ENCODE measurements at places on chromosomes 3 and 15.

DNA sequence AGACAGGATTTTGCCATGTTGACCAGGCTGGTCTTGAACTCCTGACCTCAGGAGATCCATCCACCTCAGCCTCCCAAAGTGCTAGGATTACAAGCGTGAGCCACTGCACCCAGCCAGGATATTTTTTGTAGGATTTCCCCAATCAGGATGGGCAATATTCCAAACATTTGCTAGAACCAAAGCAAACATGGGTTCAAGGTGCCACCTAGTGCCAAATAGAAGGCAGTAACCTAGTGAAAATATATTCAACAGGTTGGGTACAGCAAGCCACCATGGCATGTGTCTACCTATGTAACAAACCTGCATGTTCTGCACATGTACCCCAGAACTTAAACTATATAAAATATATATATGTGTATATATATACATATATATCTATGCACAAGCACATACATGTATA, 185.9 kb upstream of the CADM2 start:
- peak; percentile 1 for DNase-seq

DNA sequence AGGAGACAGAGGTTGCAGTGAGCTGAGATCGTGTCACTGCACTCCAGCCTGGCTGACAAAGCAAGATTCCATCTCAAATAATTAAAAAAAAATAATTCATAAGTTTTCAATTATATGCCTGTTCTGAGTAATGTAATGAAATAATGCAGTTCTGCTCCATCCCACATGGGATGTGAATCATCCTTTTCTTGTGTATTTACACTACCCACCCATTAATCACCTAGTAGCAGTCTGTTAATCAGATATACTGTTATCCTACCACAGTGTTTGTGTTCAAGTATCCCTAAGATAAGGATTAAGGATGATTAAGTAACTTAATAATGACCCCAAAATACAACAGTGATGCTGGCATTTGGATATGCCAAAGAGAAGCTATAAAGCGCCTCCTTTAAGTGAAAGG, 38.8 kb downstream of the PIGB start:
- DNase-seq: peak; percentile 61

- DNase-seq: no peak
Observed at GRCh38 chr3:47525617-47526016, 12.1 kb upstream of the ELP6 start.

GRCh38 chr3:10356461-10356981, 35.6 kb upstream of the SEC13 start:
- no peak for DNase-seq

DNA sequence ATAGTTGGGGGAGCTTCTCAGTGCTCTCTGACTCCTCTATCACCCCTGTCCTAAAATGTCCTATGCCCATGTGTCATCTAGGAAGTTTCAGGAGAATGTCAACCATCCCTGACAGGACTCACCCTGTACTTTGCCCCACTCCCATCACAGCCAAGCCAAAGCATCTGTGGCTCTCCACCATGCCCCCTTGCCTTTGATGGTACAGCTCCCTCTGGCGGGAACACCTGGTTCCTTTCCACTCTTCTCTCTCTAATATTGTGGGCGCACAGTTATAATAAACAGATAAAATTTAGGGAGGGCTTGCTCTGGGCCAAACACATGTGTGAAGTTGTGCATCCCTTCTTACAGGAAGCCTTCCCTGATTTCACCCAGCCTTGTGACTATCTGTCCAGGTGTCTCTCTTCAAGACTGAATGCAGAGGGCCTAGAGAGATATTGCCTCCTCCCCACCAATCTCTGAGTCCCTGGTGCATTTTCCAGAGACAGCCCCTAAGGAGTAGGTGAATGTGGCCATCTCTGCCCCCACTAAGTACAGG, 62.8 kb downstream of the ISG20 start:
- no peak for DNase-seq

- no peak for DNase-seq
Observed at GRCh38 chr15:82317091-82317489, 32.2 kb downstream of the GOLGA6L10 start.

- no peak for DNase-seq
Observed at GRCh38 chr3:78022232-78022631, 982.3 kb downstream of the ROBO2 start.

DNA sequence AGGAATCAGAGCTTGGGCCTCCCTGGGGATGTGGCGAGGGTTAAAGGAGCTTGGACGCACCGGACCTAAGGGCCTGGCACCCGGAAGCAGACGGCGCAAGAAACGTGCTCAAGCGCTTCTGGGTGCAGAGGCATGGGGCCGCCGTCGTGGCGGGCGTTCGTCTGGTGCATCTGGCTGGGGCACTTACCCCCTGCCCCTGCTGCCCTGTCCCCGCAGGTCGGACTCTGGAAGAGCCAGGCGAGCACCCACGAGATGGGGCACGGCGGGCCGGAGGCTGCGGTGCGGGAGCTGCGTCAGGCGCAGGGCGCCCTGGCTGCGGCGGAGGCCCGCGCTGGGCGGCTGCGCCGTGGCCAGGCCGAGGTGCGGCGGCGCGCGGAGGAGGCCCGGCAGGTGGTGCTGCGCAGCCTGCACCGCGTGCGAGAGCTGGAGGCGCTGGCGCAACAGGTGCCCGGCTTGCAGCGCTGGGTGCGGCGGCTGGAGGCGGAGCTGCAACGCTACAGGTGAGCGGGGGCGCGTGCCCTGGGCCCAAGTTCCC, 2.5 kb downstream of the EFCC1 start:
- no peak for DNase-seq

GRCh38 chr3:4850211-4850927, 128.9 kb upstream of the BHLHE40 start:
- no peak for DNase-seq

All from fibroblast of skin of abdomen (primary cell).